ENCODE measurements at places on chromosomes 7 and 10. TPM values are rescaled to one million over a fixed set of nuclear protein-coding genes. Genes with fewer than 3 reads are reported as not detected.

DNA sequence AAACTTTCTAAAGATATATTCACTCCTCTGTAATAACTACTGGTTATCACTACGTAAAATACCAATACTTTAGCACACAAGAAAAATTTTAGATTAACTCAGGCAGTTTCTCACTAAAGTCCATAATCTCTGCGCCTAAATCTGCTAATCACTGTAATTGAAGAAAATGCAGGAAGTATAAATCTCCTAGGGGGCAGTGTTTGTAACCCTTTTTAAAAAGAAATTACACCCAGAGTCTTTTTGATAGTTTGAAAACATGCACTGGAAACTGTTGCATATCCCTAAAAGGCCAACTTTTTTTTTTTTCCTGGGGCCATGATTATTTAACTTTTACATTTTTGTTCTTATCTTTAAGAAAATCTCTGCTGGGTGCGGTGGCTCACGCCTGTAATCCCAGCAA lies 209.6 kb downstream of the KIAA1217 start:
- no peak for DNase-seq

GRCh38 chr10:131795761-131796160 lies 105.0 kb upstream of the PPP2R2D start:
- DNase-seq = no peak

DNA sequence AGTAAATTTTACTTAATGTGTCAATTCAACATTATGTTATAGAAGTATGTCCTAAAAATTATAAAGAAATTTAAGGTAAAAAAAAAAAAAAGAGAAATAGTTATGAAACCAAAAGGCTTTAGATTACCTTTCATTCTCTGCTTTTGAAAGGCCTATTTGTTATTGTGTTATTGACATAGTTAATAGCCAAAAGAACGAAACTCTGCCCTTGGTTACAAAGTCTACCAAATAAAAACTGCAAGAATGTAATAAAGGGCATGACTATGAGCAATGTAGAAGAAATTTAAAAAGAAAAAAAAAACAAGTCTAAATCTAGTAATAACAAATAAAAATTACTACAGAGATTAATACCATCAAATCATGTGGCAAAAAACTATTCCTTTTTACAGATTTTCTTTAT lies 10.6 kb downstream of the ACBD5 start:
- no peak for DNase-seq

GRCh38 chr10:65618126-65618525 lies 1307.7 kb upstream of the LRRTM3 start:
- no peak for DNase-seq

- no peak for DNase-seq
Observed at GRCh38 chr10:133177380-133178157, 17.6 kb downstream of the KNDC1 start.

DNA sequence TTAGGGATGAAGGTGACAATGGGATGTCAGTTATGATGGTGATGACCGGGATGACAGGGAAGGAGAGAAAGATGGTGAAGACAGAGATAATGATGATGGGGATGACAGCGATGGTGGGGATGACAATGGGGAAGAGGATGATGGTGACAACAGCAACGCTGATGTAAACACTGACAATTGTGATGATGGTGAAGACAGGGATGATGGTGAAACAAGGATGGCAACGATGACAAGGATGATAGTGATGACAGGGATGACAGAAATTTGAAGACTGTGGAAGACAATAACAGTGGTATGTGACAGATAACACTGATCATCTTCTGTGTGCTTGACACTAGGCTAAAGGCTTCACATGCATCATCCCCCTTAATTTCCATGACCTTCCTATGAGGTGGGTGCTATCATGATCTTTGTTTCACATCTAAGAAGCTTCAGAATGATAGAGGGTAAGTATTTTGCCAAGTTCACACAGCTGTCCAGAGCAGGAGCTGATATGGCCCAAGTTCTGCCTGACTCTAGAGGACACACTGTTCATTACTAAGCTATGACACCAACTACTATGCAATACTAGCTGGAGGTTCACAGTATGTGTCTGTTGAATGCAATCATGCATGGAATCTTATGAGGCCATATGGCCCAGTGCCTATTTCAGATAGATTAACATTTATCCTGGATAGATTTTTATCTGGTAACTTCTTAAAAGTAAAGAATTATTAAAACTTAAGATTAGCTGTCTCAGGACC lies 105.6 kb downstream of the RNLS start:
- no peak for DNase-seq

DNA sequence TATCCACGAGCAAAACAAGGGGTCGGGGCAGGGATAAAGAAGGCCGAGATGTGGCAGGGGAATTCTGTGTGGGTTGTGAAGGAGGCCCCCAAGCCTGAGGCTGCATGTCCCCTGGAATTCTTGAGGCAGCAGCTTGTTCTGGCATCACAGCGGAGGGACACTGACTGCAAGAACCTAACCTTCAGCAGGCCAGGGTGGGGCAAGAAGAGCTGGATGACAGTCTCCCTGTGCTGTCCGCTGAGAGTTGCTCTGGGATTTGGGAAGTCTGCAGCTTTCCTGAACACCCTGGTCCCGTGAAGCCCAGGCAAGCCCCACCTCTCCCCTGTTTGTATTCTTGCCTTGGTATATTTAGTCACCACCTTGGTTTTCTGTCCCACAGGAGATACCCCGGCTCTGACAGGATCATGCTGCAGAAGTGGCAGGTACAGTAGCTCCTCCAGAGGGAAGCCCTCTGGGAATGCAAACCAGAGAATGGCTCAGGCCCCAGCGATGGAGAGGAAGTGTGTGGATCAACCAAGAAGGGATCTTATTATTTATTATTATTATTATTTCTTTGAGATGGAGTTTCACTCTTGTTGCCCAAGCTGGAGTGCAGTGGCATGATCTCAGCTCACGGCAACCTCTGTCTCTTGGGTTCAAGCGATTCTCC lies 1.9 kb upstream of the LRRC18 start:
- no peak for DNase-seq

CCDC172 gene
- not detected for total RNA-seq
